HCEC 1CT (cell line): ENCODE measurements at places on chromosomes 16 and 17.

DNA sequence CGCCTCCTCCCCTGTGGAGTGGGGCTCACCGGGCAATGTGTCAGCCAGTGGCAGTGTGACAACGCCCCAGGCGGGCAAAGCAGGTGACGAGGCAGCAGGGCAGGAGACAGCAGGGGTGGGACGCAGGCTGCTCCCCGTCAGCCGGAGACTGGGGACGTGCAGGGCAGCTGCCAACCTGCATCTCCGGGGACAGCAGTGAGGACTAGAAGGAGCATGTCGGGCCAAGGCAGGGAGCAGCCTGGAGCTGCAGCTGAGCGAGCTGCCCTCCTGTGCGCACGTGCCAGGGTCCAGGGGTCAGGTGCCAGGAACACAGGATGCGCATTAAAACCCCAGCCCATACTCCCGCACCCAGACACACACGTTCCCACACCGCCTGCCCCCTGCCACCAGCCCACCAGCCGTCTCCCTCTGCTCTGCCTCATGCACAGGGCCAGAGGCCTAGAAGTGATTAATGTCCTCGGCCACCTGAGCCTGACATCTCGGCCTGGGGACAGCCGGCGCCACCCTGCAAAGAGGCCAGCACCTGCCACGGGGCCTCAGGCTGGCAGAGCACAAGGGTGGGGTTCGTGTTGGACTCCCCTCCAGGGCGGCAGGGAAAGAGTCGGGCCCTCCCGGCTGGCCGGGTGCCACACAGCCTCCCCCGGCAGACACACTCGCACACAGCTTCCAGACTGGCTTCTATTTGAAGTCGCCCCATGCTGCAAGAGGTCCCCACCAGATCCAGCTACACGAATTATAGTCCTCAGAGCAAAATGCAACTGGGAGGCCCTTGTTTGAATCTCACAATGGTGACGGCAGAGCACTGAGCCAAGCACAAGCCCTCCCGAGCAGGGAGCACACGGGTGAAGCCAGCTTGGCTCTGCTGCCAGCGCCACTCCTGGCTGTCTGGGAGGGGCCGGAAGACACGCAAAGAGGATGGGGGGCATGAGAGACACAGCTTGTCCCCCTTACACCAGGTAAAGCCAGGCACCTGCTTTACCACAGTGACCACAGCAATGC, 90.4 kb downstream of the RBFOX3 start:
- no peak for DNase-seq

GRCh38 chr16:9443864-9444263, 352.4 kb downstream of the HAPSTR1 start:
- DNase-seq: no peak

DNA sequence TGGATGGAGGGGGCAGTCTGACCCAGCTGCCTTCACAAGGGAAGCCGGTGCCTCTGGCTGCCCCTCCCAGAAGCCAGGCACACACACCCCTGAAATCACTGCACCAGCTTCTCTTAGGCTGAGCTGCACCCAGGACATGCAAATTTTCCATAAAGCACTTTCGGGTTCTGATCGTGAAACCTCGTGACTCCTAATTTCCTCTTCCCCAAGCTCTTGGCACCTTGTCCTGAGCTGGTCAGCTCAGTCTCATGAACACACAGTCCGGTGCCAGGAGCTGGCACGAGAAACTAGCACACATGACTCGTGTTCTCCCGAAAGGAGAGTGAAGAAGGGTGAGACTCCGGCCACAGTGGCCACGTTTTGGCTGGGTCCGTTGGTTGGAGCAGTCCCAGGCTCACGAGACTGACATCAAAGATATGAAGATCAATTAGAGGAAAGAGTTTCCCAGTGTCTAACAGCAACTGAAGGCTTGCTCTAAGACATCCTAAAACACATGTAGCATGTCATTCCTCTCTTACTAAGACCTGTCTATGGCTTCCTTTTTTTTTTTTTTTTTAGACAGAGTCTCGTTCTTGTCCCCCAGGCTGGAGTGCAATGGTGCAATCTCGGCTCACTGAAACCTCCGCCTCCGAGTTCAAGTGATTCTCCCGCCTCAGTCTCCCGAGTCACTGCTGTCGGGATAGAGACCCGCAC, 9.2 kb upstream of the ABR start:
- no peak for DNase-seq

DNA sequence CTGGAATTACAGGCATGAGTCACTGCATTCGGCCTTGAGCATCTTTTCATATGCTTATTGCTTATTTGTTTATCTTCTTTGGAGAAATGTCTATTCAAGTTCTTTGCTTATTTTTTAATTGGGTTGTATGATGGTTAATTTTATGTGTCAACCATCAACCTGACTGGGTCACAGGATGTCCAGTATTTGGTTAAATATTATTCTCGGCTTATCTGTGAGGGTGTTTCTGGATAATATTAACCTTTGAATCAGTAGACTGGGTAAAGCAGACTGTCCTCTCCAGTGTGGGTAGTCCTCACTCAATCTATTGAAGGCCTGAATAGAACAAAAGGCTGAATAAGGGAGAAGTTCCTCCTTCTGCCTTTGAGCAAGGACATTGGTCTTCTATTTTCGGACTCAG, 142.0 kb downstream of the SSH2 start:
- DNase-seq: no peak

DNA sequence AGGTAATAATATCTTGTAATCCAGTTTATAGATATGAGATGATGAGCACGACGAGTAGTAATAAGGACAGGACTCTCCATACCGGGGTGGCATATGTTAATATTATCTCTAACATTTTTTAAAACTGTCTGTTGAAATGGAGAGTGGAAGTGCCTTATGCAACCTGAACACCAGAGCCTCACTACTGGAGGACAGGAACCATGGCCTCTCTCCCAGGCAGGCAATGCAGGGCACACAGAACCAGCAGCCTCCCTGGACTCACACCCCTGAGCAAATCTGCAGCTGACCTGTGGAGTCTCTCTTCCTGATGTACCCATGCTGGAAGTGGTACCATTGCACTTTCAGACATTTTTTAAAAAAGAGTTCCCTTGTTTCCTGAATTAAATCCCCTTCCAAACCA, 55.2 kb upstream of the ERN1 start:
- no peak for DNase-seq

DNA sequence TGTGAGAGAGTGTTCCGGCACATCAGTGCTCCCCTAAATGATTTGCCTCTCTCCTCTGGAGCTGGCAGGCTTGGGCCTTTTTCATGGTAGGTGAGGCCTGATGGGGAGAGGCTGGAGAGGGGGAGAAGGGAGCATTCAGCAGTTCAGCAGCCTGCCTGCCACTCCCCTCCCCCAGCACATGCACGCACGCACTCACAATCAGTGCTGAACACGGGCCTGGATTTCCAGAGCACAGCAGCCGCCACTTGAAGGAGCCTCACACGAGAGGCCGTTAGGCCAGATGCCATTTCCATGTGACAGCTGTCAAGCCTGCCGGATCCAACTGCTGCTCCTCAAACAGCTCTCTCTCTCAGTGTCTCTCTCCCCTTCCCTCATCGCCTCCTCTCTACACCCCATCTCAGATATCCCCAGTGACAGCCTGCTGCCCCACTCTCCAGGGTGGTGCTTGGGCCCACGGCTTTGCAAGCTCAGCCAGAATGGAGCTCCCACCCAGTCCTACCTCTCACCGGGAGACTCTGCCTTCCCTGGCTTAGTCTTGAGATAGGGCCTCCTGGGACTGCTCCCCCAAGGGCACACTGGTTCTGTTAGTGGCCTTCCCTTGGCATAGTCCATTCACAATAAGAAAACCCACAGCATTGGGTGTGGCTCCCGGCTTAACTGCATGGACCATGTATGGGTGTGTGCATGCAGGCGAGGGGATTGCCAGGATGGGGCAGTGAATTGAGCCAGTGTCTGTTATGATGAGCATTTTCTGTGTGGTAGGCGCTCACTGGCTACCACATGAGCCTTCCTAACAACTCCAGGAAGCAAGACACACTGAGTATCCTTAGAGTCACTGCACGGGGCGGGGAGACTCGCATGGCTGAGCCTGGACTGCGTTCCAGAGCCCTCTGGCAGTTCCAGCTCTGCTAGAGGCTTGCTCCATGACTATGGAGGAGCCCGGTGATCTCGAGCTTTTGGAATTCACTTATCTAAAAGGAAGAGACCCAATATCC, 226.2 kb downstream of the CCDC182 start:
- no peak for DNase-seq

GRCh38 chr16:54176376-54176901, 110.1 kb downstream of the IRX3 start:
- no peak for DNase-seq

GRCh38 chr16:57979006-57979585, 8.2 kb upstream of the CNGB1 start:
- no peak for DNase-seq
